Pancreas (tissue), 10 donors: ENCODE measurements at places on chromosomes 3 and 15.

DNA sequence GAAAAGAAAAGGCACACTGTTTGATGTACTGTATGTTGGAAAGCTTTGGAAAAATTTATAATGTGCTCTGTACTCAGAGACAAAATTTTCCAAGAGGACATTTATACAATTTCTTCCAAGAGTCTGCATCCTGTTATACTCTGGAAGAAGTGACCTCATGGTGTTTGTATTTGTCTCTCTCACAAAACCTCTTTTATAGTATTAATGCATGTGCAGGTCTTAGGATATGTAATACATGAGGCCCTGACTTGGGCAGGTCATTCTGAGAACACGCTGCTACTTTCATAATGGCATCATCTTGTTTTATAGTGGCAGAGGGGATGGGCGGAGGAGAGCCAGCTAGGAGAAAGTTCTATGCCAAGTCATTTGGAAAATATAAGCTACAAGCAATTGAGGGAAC lies 72.0 kb upstream of the P3H2 start:
- no peak for DNase-seq
- H3K36me3 ChIP-seq: no peaks in the 10 kb centered on the region
- no peaks in the 10 kb centered on the region for H3K27me3 ChIP-seq

DNA sequence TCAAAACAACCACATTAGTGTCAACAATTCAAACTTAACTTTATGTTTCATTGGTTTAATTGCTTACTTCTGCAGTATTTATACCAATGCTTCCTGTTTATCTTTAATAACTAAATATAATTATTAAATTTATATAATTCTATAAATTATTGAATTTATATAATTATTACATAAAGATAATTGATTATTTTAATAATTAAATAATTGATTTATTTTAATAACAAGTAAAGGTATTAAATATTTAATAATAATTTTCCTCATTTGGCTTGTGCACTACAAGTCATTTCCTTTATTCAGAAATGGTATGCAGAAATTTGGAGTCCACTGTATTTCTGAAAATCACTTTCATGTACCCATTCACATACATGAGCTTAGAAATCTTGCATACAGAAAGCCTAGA lies 156.2 kb upstream of the NSMCE3 start:
- H3K4me3 ChIP-seq: no peak overlapping the region
- DNase-seq: no peak
- no peaks in the 10 kb centered on the region for H3K36me3 ChIP-seq
- no peaks in the 10 kb centered on the region for H3K27me3 ChIP-seq
- H3K27ac ChIP-seq: no peak overlapping the region

DNA sequence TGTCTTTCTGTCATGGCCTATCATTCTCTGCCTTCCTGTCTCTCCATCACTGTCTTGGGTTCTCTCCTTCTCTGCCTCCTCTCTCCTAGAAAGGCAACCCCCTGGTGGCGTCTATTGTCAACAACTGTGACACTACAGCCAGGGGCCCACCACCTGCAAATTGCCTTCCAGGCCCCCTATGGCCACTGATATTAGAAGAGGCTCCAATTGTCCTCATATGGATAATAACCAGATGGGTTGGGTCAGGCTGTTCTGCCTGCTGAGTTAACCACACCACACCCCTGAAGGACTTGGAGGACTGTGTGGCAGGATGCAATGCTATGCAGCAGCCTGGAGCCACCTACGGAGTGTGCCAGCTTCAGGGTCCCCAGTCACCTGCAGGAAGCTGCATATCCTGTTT lies 665.0 kb downstream of the NTRK3 start:
- DNase-seq: no peak
- no peaks in the 10 kb centered on the region for H3K27me3 ChIP-seq
- no peak overlapping the region for H3K4me3 ChIP-seq
- H3K4me1 ChIP-seq: no peaks in the 10 kb centered on the region
- no peak overlapping the region for H3K27ac ChIP-seq

GRCh38 chr3:21697707-21698106 lies 53.3 kb downstream of the ZNF385D start:
- no peaks in the 10 kb centered on the region for H3K27me3 ChIP-seq
- H3K4me1 ChIP-seq: no peaks in the 10 kb centered on the region
- H3K27ac ChIP-seq: no peak overlapping the region
- DNase-seq: no peak

DNA sequence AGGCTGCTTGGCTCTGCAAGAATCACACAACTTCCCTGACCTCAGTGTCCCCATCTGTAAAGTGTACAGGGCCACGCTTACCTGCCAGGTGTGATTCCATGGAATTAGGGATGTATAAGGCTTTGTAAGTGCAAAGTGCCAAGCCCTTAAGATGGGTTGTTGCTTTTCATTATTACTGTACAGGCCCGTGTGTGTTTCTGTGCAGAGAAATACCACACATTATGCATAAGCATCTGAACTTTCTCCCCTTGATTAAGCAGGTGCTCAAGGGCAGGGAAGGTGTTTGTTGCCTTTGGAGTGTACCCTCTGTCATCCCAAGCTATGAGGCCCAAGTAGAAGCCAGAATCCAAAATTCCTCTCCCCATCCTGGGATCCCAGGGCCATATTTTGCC lies 13.6 kb upstream of the HRH1 start:
- H3K27ac ChIP-seq: no peak overlapping the region
- H3K27me3 ChIP-seq: no peaks in the 10 kb centered on the region
- H3K36me3 ChIP-seq: no peaks in the 10 kb centered on the region

GRCh38 chr3:4845882-4846281 lies 133.4 kb upstream of the BHLHE40 start:
- no peaks in the 10 kb centered on the region for H3K36me3 ChIP-seq
- no peak overlapping the region for H3K27ac ChIP-seq
- H3K27me3 ChIP-seq: no peaks in the 10 kb centered on the region
- no peak overlapping the region for H3K4me3 ChIP-seq
- H3K4me1 ChIP-seq: peaks cover 6% of the 10 kb centered on the region

- H3K36me3 ChIP-seq: no peaks in the 10 kb centered on the region
- no peaks in the 10 kb centered on the region for H3K4me1 ChIP-seq
- H3K27ac ChIP-seq: no peak overlapping the region
Measured at GRCh38 chr15:39770748-39771689, 11.6 kb downstream of the FSIP1 start.

- DNase-seq: no peak
- no peak overlapping the region for H3K4me3 ChIP-seq
- H3K27ac ChIP-seq: no peak overlapping the region
- no peaks in the 10 kb centered on the region for H3K36me3 ChIP-seq
Measured at GRCh38 chr3:30122359-30122758, 484.0 kb upstream of the TGFBR2 start.

- no peak overlapping the region for H3K27ac ChIP-seq
- H3K4me3 ChIP-seq: no peak overlapping the region
- no peak for DNase-seq
- no peaks in the 10 kb centered on the region for H3K27me3 ChIP-seq
- no peaks in the 10 kb centered on the region for H3K36me3 ChIP-seq
Measured at GRCh38 chr3:133448478-133449122, 48.7 kb downstream of the BFSP2 start.

- H3K36me3 ChIP-seq: no peaks in the 10 kb centered on the region
- no peaks in the 10 kb centered on the region for H3K27me3 ChIP-seq
- H3K4me3 ChIP-seq: no peak overlapping the region
- no peak overlapping the region for H3K27ac ChIP-seq
- no peak for DNase-seq
- peaks cover 21% of the 10 kb centered on the region for H3K4me1 ChIP-seq
Measured at GRCh38 chr15:89813381-89814111, 1.1 kb downstream of the ANPEP start.

GRCh38 chr3:173397161-173398110 lies at the start of gene NLGN1:
NLGN1 (plus strand) TSS chr3:173397744.
- peak within 1 kb of the TSS; percentile 31 for H3K27ac ChIP-seq
- H3K27me3 ChIP-seq: peaks cover 33% of the 10 kb centered on the region
- DNase-seq: peak; percentile 77
- peak within 1 kb of the TSS; percentile 63 for H3K4me3 ChIP-seq
- peaks cover 11% of the 10 kb centered on the region for H3K4me1 ChIP-seq

DNA sequence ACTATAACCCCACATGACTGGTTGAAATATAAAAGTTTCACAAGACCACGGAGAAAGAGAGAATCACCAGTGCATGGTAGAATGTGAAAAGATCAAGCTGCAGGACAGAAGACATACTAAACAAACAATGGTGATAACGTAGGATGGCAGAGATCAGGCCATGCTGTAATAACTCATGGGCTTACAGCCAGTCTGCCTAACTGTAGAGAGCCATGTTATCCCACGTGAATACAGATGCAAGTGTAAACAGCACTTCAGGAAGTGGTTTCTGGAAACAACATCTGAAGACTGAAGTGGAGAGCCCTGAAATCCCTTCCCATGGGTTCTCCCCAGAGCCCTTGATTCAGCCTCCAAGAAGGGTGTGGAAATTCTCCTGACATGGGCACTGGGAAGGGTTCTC lies 103.2 kb upstream of the SLCO2A1 start:
- no peak for DNase-seq
- H3K36me3 ChIP-seq: no peaks in the 10 kb centered on the region
- no peaks in the 10 kb centered on the region for H3K27me3 ChIP-seq
- H3K4me1 ChIP-seq: no peaks in the 10 kb centered on the region
- no peak overlapping the region for H3K27ac ChIP-seq

GRCh38 chr3:98797905-98798304 lies 34.8 kb downstream of the ST3GAL6 start:
- no peaks in the 10 kb centered on the region for H3K4me1 ChIP-seq
- H3K27ac ChIP-seq: no peak overlapping the region
- H3K27me3 ChIP-seq: no peaks in the 10 kb centered on the region
- no peak overlapping the region for H3K4me3 ChIP-seq

DNA sequence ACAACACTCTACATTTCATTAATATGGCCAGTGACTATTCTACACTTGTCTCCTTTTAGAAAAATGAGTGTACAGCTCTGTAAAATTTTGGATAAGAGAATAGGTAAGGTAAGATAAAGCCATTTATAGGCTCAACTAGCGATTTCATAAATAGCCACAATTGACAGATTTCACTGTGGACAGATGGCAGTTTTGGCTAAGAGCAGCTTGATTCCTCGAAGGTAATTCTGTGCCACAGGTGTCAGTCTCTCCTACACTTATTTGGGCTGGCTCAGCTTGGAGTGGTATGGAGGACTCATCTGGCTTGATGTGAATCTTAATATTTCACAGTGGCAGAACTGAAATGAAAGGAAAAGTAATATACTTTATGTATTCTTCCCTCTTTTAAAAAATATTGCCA lies 536.7 kb upstream of the TBL1XR1 start:
- no peaks in the 10 kb centered on the region for H3K4me1 ChIP-seq
- H3K4me3 ChIP-seq: no peak overlapping the region
- H3K27ac ChIP-seq: no peak overlapping the region
- no peaks in the 10 kb centered on the region for H3K36me3 ChIP-seq
- DNase-seq: no peak

DNA sequence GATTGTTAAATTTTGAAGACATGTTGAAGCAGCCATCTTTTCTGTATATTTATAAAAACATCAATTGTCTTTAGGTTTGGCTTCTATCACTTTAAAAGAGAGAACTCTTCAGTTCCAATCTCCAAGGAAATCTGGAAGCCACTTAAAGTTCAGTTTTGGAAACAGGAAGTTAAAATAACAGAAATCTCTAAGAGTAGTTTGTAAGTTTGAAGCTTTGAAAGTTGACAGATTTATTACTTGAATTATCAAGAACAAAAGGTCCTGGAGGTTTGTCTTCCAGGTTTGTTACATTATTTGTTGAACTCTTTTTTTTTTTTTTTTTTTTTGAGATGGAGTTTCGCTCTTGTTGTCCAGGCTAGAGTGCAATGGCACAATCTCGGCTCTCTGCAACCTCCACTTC lies 30.0 kb downstream of the RNF111 start:
- no peak overlapping the region for H3K4me3 ChIP-seq
- H3K27ac ChIP-seq: no peak overlapping the region
- no peaks in the 10 kb centered on the region for H3K27me3 ChIP-seq
- peaks cover 3% of the 10 kb centered on the region for H3K4me1 ChIP-seq

DNA sequence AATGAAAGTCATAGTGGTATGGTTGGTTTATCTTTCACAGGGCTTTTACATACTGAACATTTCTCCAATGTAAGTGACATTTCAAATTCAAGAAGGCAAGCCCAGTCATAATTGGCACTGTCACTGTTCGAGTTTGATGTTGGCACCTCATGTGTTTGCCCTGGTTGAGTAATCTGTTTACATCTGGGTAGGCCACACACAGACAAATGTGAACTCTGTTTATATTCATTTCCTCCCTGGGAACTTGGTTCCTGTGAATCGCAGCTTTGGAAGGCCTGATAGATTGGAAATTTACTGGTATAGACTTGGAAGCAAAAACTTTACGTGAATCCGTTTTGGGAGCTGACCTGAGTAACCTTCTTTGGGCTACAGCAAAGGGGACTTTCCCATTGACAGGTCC lies 395.2 kb upstream of the AZI2 start:
- H3K36me3 ChIP-seq: no peaks in the 10 kb centered on the region
- H3K4me1 ChIP-seq: peaks cover 7% of the 10 kb centered on the region
- H3K27ac ChIP-seq: no peak overlapping the region
- no peaks in the 10 kb centered on the region for H3K27me3 ChIP-seq

- no peak for DNase-seq
- no peaks in the 10 kb centered on the region for H3K36me3 ChIP-seq
- H3K27me3 ChIP-seq: no peaks in the 10 kb centered on the region
- no peak overlapping the region for H3K27ac ChIP-seq
- peaks cover 17% of the 10 kb centered on the region for H3K4me1 ChIP-seq
Measured at GRCh38 chr3:6216135-6217026, 644.5 kb upstream of the GRM7 start.

DNA sequence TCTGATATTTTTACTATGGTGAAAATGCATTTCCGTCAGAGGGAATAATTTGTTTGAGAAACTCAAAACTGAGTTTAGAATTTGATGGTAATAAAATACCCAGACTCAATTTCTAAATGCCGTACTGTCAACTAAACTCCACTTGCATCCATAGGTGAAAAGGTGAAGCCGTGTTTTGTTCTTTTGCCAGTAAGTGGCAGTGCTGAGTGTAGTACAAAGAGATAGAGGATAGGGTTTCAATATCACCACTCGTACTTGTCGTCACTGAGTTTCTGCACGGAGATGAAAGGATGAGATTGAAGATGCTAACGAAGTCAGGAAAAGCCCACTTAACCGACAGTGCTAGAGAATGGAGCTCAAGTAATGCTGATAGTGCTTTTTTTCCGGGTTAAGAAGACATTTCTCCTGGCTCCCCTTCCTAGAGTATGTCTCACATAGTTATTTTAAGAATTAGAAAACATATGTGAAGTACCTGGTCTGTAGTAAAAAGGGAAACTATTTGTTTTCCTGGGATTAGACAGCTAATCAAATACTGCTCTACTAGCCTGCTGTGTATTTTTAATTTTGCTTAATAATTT lies 345.1 kb downstream of the IL5RA start:
- DNase-seq: no peak
- H3K27ac ChIP-seq: no peak overlapping the region
- no peak overlapping the region for H3K4me3 ChIP-seq
- no peaks in the 10 kb centered on the region for H3K4me1 ChIP-seq

GRCh38 chr3:13662238-13662847 lies 113.4 kb downstream of the FBLN2 start:
- H3K36me3 ChIP-seq: no peaks in the 10 kb centered on the region
- no peak overlapping the region for H3K4me3 ChIP-seq
- H3K4me1 ChIP-seq: no peaks in the 10 kb centered on the region
- no peak overlapping the region for H3K27ac ChIP-seq
- DNase-seq: no peak

GRCh38 chr15:69509131-69509530 lies 56.5 kb downstream of the RPLP1 start:
- no peaks in the 10 kb centered on the region for H3K4me1 ChIP-seq
- H3K27me3 ChIP-seq: no peaks in the 10 kb centered on the region
- H3K36me3 ChIP-seq: no peaks in the 10 kb centered on the region
- no peak for DNase-seq
- no peak overlapping the region for H3K27ac ChIP-seq
